ENCODE measurements at places on chromosomes 2 and 18. TPM values are rescaled to one million over a fixed set of nuclear protein-coding genes. Genes with fewer than 3 reads are reported as not detected.

SLC9A2 gene
- total RNA-seq = not detected

LMAN2L gene
- 75.0 TPM for total RNA-seq

LRATD1 gene
- not detected for total RNA-seq

- no peak for DNase-seq
Observed at GRCh38 chr2:235951982-235952381, 216.2 kb downstream of the GBX2 start.

Measured in G401 (cell line).